Activated CD4-positive, alpha-beta memory T cell treated with anti-CD3 and anti-CD28 coated beads for 36 hours (primary cell): ENCODE measurements at places on chromosomes 2 and 18. TPM values are rescaled to one million over a fixed set of nuclear protein-coding genes. Genes with fewer than 3 reads are reported as not detected.

Gene HOXD12
- total RNA-seq, result not detected

- H3K27me3 ChIP-seq, result peaks cover 1% of the 10 kb centered on the region
- no peak overlapping the region for H3K4me3 ChIP-seq
- H3K27ac ChIP-seq, result no peak overlapping the region
- no peaks in the 10 kb centered on the region for H3K4me1 ChIP-seq
Observed at GRCh38 chr2:135037831-135038230, 9.4 kb downstream of the MAP3K19 start.

DNA sequence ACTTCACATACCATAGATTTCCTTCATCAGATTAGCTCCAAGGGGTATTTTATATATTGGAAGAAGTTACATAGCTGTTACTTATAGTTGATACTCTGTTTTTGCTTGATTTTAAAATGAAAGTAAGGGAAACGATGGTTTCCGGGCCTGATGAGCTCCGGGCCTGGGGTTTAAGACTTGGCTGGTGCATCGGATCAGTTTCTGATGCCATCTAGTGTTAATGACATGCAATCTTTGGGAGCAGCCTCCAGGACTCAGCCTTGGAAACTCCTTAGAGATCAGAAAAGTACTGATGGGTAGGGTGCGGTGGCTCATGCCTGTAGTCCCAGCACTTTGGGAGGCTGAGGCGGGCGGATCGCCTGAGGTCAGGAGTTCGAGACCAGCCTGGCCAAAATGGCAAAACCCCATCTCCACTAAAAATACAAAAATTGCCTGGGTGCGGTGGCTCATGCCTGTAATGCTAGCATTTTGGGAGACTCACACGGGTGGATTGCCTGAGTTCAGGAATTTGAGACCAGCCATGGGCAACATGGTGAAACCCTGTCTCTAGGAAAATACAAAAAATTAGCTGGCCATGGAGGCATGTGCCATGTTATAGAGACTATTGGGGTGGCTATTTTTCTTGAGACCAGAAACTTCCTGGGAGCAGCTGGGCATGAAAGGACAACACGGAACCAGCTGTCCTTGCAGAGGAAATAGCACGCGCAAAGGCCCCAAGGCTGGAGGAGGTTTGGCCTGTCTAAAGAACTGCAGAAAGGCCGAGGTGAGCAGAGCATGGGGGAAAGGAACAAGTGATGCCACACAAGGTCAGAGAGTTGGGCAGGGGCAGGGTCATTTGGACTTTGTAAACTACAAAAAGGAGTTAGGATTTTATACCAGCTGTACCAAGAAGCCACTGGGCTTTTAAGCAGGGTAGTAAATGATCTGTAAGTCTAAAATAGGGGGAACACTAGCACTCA is 46.9 kb upstream of the CNOT11 start:
- H3K4me3 ChIP-seq, result peak overlapping the region; percentile 20
- H3K27me3 ChIP-seq, result no peaks in the 10 kb centered on the region
- peak; percentile 64 for DNase-seq
- no peaks in the 10 kb centered on the region for H3K36me3 ChIP-seq

Gene KRCC1
- total RNA-seq, result 10.6 TPM

DNA sequence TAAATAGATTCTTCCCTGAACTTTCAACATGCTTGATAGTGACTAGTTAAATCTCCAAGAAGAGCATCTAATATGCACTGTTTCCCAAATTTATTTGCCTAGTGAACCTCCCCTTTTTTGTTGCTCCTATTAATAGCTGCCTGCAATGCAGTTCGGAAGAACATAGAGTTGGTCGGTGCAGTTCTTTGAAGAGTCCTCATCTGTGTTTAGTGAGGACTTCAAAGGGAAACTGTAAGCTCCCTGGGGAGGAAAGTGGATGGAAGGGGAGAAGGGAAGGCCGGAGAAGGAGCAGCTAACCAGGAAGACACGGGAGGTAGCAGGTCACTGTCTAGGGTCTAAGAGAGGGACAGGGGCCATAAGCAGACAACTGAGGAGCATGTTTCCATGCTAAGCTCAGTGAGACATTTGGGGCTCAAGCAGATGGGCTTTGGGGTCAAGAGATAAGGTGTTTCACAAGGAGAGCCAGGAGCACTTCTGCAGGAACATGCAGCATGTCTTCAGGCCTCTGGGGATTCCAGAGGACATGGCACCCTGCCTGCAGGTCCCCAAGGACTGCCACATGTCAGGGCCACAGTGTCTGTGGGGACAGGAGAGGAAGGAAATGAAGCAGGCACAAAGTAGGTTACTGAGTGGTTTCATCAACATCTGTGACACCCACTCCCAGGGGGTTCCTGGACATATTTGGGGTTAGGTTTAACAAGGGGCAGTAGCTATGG is 48.7 kb upstream of the ANXA4 start:
- no peaks in the 10 kb centered on the region for H3K27me3 ChIP-seq
- H3K27ac ChIP-seq, result peak overlapping the region; percentile 53
- H3K4me1 ChIP-seq, result peaks cover 79% of the 10 kb centered on the region
- peak overlapping the region; percentile 33 for H3K4me3 ChIP-seq

GRCh38 chr2:241271706-241272302 is 43.7 kb downstream of the HDLBP start:
- H3K4me3 ChIP-seq, result peak overlapping the region; percentile 84
- no peaks in the 10 kb centered on the region for H3K27me3 ChIP-seq
- peak; percentile 70 for DNase-seq
- H3K27ac ChIP-seq, result peak overlapping the region; percentile 76
- H3K4me1 ChIP-seq, result peaks cover 47% of the 10 kb centered on the region

DNA sequence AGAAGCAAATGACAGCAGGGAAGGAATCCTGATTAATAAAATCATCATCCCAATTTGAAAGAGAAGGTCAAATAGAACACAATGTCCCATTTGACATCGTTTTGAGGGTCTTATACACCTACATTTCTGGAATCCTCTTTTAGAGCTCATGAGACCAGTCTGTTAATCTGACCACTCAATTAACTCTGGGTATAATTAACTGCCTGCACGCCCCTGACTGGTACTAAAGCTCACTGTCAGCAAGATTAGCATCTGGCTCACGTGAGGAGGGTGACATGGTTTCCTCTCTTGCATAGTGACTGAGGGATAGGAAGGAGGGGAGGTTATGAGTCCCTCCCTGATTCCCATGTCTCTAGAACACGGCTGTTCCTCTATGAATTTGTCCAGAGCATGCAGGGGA is 124.3 kb downstream of the ICOS start:
- no peak for DNase-seq
- H3K27ac ChIP-seq, result no peak overlapping the region
- H3K4me1 ChIP-seq, result no peaks in the 10 kb centered on the region

Gene CXCR1
- not detected for total RNA-seq

Gene RNF149
- 42.1 TPM for total RNA-seq

- no peaks in the 10 kb centered on the region for H3K27me3 ChIP-seq
- H3K4me1 ChIP-seq, result no peaks in the 10 kb centered on the region
- no peaks in the 10 kb centered on the region for H3K36me3 ChIP-seq
- no peak for DNase-seq
- no peak overlapping the region for H3K4me3 ChIP-seq
Observed at GRCh38 chr2:164568317-164568716, 53.0 kb downstream of the GRB14 start.

Gene CHRND
- not detected for total RNA-seq
